ENCODE measurements at places on chromosomes 2 and 18.

DNA sequence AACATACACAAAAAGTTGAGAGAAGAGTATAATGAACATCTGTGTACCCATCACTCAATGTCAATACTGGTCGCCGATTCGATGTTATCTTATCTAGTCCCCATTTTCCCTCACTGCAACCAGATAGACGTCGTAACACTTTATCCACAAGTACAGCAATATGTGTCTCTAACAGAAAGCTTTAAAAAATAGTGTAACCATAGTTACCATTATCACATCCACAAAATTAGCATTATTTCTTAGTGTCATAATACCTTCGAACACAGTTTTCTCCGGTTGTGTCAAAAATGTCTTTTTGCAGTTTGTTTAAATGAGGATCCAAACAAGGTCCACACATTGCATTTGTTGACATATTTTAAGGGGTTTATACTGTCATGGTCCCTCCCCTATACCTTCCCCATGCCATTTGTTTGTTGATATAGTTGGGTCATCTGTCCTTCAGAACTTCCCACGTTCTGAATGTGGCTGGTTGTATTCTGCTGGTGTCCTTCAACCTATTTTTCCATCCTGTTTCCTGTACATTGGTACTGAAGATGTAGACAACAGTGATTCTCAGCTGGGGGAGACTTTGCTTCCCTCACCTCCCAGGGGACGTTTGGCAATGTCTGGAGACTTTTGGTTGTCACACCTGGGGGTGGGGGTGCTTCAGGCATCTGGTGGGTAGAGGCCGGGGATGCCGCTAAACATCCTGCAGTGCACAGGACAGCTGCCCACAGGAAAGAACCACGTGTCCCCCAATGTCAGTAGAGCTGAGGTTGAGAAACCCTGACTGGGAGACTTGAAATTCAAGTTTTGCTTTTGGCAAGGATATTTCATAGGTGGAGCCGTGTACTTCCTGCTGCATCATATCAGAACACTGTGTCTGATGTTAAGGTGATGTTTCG lies 72.7 kb upstream of the SPRED2 start:
- no peak for DNase-seq

- DNase-seq, result no peak
Measured at GRCh38 chr2:137981112-137981656, 16.9 kb downstream of the HNMT start.

GRCh38 chr2:144183727-144184126 lies 336.2 kb downstream of the ZEB2 start:
- peak; percentile 99 for DNase-seq

DNA sequence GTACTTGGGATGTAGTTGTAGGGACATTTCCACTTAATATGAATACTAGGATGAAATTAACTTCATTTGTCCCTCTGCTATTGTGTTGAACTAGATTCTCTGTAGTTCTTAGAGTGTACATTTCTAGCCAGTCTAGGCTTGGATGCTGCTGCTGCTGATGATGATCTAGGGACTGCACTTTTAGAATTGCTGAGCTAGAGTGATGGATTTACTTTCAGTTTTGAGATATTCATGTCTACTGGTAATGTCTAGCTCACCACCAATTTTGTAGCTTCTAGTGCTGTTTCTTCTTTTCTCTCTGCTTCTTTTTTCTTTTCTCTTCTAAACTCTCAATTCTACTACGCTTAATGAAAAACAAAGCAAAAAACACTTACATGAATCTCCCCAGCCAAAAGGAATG lies 49.4 kb downstream of the MRPS9 start:
- DNase-seq, result no peak

- no peak for DNase-seq
Measured at GRCh38 chr2:74488643-74489481, 6.0 kb downstream of the TTC31 start.

- DNase-seq, result peak; percentile 92
Measured at GRCh38 chr18:79366177-79367094, 29.3 kb upstream of the NFATC1 start.

GRCh38 chr18:70464343-70465114 lies 175.7 kb downstream of the SOCS6 start:
- DNase-seq, result peak; percentile 61

DNA sequence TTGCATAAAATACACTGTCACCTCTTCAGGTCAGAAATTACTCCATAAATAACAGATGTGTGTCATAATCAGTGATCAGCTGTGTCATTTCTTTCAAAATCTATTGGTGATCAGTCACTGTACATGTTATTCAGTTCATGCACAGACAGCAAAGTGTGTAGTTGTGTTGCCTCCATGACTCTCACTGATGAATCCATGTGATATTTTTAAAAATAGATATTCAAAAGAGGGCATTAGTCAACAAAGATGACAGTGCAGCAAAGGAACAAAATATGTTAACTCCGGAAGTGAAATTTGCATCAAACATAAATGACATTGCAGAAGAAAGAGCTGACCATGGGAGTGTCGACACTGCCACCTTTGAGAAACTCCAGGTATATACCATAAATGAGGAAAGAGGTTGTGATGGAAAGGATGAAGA lies 17.1 kb upstream of the MCM6 start:
- no peak for DNase-seq

GRCh38 chr2:112832841-112833638 lies 3.5 kb downstream of the IL1B start:
- DNase-seq, result no peak

Data from fibroblast of skin of right quadriceps (primary cell).